ENCODE measurements at places on chromosomes 16 and 17.

- DNase-seq, result no peak
Measured at GRCh38 chr17:67043283-67043682, 1.1 kb upstream of the CACNG1 start.

- DNase-seq, result no peak
Measured at GRCh38 chr17:38605841-38606645, at the start of gene SRCIN1. TSS of gene SRCIN1 (minus strand) at chr17:38605952. CDS start at chr17:38605705, 247 bp downstream.

GRCh38 chr17:58703137-58703915 is 10.9 kb downstream of the RAD51C start:
- no peak for DNase-seq

- DNase-seq, result no peak
Measured at GRCh38 chr16:1378804-1379303, 27.1 kb downstream of the GNPTG start.

DNA sequence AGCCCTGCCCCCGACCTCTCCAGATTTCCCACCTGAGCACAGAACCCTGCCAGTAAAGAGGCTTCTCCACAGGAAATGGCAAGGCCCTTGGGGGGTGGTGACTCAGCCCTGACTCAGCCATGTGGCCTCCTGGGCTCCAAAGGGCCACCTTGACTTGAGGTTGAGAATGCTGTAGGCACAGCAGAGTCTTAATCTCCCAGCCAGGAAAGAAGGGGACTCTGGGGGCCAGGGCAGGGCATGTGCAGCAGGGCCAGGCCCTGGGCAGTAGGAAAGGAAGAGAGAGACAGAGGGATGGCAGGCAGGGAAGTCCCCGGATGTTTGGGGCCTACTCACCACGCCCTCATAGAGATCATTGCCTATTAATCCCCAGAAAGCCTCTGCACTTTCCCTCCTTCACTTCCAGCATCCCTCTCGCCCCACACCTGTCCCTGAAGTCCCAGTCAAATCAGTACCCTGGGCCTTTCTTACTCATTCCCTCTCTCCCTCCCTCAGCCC is 4.8 kb upstream of the ITGA3 start:
- no peak for DNase-seq

DNA sequence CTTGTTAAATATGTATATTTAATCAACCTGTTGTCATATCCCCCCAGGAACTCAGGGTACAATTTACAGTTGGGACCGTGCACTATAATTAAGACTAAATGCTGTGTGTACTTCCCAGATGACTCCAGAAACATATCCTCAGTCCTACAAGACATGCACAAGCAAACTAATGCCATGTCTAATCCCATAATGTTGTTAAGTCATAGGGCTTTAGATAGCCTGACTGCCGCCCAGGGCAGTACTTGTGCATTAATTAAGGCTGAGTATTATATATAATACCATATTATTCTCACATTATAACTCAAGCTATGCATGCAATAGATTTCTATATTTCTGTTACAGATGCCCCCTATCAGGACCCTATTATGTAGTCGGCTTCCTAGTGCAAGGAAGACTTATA is 20.1 kb upstream of the CPHXL start:
- DNase-seq, result no peak

DNA sequence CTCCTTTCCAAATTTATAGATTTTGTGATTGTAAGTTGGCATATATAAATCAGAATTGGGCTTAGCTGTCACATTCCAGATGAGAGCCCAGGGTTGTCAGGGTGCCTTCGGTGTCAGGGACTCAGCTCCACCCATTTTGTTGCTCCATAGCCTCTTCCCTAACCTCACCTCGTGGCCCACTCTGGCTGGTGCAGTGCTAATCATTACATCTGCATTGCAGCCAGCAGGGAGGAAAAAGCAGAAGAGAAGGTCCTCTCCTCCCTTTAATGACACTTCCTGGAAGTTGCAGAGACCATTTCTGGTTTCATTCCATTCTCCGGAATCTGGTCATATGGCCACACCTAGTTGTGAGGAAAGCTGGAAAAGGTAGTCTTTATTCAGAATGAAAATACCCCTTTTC is 113.3 kb downstream of the CCT6B start:
- DNase-seq, result no peak

DNA sequence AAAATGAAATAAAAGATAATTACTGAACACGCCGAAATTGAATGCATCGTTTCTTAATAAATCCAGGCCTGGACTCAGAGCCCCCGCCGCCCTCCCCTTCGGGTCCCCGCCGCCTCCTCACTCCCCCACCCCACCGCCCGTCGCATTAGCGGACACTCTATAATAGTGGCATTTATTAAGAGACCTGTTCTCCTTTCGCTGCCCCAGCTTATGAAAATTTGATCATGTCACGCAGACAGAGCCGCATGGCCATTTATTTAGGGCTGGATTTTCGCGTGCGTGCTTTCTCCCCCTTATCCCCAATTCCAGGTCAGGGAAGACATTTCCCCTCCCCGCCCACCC is 6.3 kb upstream of the HOXB2 start:
- no peak for DNase-seq

DNA sequence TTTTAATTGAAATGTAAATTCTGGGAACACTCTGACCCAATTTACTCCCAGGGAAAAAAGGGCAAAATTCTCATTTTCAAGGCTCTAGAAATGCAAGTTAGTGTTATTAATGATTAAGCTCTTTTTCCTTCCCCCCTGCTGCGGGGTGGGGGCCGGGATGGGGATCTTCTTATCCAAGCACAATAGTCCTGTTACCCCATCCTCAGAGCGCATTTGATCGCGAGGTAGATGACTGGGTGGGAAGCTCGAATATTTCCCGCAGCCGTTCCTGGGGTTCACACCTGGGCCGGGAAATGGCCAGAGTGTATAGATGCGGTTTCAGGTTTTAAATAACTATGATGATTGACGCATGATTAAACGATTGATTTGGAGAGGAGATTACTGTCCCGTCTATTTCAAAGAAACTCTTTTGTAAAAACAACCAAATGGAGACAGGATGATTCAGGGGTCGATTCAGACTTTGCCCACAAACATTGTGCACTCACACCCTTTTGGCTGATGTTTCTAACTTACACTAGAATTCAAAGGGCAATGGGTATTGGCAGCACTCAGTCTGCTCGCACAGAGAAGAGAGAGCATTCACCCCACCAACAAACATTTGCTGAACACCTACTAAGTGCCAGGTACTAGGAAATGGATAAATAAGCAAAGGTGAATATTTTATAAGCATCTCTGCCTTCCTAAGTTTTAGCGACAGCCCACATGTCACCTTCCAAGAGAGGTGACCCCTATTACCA is 55.0 kb downstream of the SALL1 start:
- no peak for DNase-seq

GRCh38 chr16:71590584-71590983 is 13.7 kb upstream of the TAT start:
- no peak for DNase-seq

- no peak for DNase-seq
Measured at GRCh38 chr17:29594519-29595090, 1.7 kb downstream of the ANKRD13B start.

GRCh38 chr16:85390511-85391174 is 222.5 kb upstream of the GSE1 start:
- no peak for DNase-seq

- no peak for DNase-seq
Measured at GRCh38 chr16:30439720-30440348, 5.8 kb downstream of the SEPHS2 start.

DNA sequence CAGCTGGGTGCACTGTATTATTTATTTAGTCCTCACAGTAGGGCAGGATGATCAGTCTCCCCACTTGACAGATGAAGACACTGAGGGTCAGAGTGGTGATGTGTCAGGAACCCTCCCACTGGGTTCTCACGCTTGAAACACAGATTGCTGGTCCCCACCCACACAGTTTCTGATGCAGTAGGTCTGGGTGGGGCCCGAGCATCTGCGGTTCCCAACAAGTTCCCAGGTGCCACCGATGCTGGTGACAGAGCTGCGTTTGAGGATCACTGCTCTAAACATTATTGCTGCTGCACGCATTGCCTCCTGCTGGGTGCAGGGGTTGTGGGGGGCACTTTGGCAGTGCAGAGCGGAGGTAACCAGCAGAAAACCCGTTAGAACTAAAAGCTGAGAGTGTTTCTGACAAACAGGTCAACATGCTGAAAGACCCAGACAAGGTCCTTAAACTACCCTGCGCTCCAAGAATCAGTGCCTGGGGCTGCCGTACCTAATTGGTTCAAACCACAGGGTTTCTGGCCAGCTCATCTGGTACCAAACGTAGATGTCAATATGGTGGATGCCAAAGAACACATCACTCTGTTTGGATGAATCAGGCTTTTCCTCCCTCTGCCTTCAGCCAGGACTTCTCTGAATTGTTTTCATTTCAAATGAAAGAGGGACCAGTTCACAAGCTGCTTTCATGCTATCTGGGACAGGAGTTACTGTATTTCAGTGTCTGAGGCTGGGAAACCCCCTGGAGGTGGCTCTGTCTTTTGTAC is 76.0 kb downstream of the ABCC1 start:
- no peak for DNase-seq

- DNase-seq, result no peak
Measured at GRCh38 chr16:29977063-29977825, 3.6 kb downstream of the TAOK2 start.

- DNase-seq, result no peak
Measured at GRCh38 chr16:81843243-81843582, 64.1 kb downstream of the PLCG2 start.

GRCh38 chr17:36597866-36598777 is 3.3 kb upstream of the MRM1 start:
- no peak for DNase-seq

DNA sequence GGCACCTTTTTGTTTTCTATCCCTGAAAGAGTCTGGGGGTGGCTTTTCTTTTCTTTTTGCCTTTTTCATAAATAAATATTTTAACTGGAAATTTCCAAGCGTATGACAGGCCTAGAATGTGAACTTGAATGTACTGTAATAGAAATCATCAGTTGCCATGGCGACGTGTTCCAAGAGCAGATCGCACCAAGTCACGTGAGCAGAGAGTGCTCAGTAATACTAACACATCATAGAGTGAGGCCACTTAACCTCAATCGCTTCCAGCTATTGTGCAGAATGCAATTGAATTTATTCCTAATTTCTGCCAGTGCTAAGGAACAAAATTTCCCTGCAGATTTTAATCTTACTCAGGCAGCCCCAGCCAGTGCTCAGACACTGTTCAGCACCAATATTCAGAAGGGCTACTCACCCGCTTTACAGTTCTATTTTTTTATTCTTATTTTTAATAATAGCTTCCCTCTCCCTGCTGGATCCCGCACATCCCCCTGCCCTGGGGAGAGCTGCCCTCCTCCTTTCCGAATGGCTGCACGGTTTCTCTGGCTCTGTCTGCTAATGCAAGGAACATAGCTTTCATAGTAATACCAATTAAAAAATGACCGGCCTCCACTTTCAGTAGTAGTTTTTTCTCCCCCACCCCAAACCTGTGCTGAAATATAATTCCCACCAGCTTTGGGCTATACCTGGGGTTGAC is 26.2 kb upstream of the PMFBP1 start:
- DNase-seq, result no peak

DNA sequence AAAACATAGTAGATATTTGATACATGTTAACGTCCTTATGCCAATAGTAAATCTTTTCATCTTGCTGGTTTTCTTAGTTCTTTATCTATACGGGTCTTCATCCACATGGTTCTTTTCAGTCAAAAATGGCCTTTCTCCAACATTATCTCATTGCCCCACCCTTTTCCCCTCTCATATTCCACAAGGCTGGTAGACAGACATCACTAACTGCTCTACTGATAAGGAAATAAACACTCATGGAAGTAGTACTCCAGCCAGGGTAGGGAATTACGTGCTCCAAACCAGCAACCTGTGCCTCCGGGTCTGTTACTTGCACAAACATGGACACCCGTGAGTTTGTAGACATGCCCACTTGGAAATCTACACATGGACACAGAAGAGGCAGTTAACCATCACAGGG is 141.4 kb downstream of the XYLT1 start:
- DNase-seq, result no peak

DNA sequence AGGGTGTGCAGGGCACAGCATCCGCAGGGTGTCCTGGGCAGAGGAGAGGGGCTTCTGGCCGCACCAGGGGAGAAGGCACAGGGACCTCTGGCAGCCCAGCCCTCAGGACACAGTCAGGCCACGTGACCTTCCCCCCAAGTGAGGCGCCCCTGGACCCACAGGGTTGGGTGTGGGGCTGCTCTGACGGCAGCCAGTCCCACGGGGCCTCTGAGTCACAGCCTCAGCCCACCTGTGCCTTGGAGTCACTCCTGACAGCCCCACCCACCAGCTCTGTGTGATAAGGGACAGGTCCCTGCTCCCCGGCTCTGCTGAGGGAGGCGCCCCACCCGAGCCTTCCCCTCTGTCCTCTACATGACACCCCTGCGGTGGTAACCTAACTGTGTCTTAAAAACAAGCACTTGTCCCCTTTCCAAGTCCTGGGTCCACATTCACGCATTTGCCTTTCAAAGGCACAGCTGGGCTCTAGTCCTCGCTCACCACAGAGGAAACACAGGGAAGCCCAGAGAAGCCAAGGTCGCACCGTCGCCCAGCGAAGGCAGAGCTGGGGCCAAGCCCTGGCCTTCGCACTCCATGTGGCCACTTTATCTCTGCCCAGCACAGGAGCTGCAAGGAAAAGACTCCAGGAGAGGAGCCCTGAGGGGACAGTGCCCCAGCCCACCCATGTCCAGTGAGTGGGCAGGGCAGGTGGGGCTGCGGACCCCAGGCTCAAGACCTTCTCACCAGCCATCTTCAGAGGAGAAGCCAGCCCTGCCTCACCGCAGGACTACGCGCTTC is 5.1 kb upstream of the NPTX1 start:
- DNase-seq, result no peak

DNA sequence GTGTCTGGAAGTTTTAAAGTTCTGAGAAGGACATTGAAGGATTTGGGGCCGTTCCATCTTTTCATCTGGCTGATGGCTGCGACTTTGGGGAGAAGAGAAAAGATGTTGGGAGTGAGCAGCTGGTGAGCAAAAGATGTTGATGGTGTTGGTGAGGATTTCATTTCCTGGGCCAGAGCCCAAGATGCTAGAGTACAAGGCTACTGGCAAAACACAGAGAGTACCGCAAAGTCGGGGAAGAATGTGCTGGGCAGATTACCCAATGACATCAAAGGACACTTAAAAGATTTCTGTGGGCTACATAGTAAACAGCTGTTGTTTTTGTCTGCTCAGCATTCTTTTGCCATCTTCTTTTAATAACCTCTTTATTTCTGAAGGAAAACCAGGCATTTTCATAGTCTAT is 49.4 kb upstream of the GAS7 start:
- DNase-seq, result no peak

DNA sequence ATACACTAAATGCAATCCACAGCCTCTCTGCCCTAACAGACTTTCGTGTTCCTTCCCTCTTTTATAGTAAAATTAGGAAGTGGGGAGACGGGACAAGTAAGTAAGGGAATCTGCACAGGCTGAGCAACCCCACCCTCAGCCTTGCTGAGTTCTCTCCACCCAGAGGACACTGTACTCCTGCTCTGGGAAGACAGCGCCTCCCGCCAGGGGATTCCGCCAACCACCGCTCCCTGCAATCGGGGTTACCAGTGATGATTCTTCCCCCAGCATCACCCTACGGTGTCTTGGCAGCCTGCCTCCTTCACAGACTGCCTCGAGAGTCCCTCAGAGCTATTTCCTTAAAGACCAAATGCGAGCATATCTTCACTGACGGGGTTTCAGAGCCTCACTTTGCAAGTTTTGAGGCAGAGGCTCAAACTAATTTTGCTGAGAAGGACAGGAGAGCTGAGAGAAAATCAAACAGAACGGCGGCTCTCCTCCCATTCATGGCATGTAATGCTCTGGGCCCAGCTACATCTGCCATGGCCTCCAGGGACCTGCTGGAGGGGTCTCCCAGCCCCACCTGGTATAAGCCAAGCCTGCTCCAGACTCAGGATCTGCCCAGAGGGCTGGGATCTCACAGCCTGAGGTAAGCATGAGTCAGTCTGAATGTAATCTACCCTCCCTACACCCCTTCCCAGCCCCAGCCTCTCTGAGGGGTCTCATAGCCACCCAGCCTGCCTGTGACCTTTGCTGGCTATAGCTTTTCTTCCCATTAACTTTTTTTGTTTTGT is 22.7 kb upstream of the ASGR2 start:
- DNase-seq, result no peak
